ENCODE measurements at places on chromosomes 11 and 22.

DNA sequence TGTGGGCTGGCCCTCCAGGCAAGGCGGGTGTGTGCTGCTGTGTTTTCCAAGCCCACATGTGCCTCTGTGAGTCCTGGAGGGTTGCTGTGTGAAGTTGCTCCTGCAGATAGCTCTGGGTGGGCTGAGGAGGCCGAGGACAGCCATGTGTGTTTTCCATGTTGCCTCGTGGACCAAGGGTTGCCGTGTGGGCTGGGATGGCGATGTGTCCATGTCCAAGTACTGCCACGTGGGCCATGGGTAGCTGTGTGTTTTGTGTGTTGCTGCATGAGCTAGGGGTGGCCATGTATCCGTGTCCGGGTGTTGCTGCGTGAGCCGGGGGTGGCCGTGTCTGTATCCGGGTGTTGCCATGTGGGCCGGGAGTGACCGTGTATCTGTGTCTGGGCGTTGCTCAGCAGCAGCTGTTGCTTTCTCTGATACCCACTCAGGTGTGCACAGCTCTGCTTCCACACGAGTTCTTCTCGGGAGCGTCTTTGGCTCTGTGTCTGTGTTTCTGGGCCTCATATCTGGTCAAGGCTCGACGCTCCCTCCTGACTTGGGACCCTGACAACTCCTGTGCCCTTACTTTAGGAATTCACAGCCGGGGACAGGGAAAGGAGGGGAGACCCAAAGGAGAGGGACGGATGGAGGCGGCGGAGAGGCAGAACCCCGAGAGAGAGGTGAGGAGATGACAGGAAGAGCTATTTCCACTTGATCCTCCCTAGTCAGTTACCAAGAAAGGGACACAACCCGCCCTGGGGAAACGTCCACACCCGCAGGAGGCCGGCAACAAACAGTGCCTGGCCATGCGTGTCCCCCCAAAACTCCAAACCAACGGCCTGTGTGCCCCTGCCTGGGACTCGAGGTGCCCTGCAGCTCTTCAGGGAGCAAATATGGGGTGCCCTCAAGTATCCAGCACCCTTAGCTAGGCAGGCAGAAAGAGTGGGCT is 83.1 kb downstream of the PHF21B start:
- no peak for DNase-seq

GRCh38 chr11:2791139-2791520 is 91.3 kb upstream of the KCNQ1OT1 start:
- no peak for DNase-seq

- DNase-seq: no peak
Observed at GRCh38 chr11:111834432-111835163, 36.8 kb downstream of the ALG9 start.

DNA sequence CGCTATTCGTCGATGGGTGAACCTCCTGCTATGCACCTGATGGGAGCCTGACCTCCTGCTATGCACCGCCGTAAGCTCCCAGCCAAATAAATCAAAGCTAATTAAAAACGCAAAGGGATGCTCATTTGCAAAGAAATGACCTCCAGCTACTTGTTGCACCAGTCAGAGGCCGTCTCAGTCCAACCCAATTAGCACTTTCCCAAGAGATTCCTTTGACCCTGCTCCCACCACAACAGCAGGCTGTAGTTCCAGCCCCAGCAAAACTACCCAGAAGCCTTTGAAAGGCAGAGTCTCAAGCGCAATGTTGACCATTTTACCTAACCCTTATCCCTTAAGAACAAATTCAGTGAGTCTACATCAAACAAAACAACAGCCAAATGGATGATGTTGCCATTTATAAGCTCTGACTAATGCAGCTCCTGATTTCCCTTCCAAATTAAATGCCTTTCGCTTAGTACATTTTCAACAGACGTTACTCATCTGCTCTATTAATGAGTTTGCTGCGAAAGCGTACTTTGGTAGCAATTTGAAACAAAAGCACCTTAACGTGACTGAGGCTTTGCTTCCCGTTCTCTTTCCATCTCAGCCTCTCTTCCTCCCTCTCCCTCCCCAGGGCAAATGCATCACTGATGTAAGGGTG is 17.2 kb upstream of the BSX start:
- no peak for DNase-seq

DNA sequence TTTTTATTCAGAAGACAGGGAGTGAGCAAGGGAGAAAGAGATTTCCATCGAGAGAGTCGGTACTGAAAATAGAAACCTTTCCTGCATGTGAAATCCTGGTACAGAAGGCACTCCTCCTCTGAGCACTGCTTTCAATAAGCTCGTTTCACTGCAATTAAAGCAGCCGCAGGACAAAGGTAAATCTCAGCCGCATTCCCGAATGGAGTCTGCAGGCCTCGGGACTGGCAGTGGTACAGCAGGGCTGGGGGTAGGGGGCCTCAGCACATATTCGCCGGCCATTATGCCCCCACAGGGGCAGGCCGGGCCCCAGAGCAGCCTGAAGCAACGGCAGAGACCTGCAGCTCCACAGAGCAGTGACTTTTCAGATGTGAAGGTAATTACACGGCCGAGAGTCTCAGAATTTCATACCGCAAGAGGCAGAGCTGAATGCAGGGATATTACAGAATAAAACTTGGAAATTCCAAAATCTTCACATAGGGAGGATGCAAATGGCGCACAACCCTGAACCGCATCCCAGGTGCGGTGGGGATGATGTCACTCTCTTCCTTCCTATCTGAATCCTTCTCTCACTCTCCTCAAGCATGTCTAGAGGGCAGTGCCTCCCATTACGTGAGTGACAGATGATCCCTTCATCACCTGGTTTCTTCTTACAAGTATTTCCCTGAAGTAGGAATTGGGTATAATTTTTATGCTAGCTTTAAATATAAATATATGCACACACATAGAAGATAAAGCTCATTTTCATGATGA is 622.1 kb downstream of the OPCML start:
- DNase-seq: no peak

- no peak for DNase-seq
Observed at GRCh38 chr11:35049859-35050531, 89.0 kb upstream of the CD44 start.

GRCh38 chr22:28706845-28707244 is 27.2 kb upstream of the TTC28 start:
- DNase-seq: no peak

DNA sequence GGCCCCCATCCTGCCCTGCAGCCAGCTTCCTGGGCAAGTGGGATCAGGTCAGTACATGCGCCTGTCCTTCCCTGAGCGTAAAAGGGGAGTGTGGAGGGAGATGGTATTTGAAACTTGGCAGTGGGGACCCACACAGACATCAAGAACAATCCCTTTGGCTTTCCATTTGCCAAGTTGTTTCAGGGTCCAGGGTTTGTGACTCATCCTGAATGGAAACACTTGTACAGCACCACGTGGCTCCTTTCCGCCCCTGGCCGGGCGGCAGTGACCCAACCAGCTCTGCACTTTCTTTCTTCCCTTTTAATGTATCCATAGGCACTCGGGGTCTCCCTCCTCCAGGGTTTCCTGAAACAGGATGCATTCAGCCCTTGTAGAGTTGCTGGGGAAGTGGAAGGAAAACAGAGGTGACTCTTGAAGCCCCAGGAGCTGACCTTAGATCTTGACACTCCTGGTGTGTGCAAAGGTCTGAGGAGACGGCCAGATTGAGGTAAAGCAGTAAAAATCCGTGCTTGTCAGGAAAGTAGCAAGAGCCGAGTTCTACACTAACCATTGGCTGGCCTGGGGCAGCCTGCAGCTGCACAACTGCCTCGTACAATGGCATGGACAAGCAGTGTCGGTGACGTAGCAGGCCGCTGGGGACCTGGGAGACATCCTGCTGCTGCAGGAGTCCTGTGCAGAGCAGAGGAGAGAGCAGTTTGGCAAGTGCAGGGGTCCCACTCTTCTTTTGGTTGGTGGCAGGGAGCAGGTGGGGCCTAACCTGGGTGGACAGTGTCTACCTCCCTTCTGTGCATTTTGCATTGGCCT is 189.8 kb downstream of the SNX19 start:
- DNase-seq: no peak

GRCh38 chr11:93278976-93279375 is 51.6 kb upstream of the DEUP1 start:
- no peak for DNase-seq

DNA sequence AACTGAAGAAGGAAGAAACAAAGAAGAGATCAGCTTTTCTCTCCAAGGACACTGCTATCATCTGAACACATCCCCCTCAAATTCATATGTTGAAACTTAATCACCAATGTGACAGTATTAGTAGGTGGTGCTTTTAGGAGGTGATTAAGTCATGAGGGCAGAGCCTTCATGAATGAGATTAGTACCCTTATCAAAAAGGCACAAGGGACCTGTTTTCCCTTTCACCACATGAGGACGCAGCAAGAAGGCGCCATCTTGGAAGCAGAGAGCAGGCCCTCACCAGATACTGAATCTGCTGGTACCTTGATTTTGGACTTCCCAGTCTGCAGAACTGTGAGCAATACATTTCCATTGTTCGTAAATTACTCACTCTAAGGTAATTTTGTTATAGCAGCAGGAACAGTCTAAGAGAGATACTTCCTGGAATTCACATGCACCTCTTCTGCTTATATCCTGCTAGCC is 20.9 kb upstream of the CREB3L1 start:
- no peak for DNase-seq

- DNase-seq: peak; percentile 66
Observed at GRCh38 chr11:118435290-118435892, 901 bp upstream of the KMT2A start.

DNA sequence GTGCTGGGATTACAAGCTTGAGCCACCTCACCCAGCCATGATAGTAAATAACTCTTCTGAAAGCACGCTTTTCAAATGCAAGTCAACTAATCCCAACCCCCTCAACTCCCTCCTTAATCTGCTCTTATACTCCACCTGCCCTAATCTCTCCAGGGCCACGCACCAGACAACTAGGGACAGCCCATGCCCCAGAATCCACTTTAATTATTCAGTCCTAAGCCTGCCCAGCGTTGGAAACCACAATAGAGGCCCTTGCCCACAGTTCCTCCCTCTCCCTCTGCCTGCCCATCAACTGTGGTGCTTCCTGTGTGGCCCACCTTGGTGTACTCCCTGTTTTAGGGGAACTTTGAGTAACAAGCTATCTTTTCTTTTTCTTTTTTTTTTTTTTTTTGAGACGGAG is 2.7 kb upstream of the VPREB3 start:
- DNase-seq: no peak

DNA sequence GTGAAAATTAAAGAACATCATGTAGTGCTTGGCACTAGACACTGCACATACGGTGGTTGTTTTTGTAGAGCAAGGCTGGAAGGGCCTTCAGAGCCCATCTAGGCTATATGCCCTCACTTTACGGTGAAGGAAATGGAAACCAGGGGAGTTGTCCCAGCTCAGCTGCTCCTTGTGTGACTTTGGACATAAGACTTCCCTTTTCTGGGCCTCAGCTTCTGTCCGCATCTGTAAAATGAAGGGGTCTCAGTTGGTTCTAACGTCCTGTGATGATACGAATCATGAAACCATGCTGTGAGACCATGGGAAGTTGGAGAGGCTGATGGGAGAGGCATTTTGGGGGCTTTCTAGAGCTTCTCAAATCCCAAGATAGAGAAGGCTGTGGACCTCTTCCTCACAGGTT is 4.7 kb downstream of the KCNE3 start:
- DNase-seq: no peak

GRCh38 chr11:75705541-75705940 is 12.1 kb upstream of the MOGAT2 start:
- DNase-seq: no peak

DNA sequence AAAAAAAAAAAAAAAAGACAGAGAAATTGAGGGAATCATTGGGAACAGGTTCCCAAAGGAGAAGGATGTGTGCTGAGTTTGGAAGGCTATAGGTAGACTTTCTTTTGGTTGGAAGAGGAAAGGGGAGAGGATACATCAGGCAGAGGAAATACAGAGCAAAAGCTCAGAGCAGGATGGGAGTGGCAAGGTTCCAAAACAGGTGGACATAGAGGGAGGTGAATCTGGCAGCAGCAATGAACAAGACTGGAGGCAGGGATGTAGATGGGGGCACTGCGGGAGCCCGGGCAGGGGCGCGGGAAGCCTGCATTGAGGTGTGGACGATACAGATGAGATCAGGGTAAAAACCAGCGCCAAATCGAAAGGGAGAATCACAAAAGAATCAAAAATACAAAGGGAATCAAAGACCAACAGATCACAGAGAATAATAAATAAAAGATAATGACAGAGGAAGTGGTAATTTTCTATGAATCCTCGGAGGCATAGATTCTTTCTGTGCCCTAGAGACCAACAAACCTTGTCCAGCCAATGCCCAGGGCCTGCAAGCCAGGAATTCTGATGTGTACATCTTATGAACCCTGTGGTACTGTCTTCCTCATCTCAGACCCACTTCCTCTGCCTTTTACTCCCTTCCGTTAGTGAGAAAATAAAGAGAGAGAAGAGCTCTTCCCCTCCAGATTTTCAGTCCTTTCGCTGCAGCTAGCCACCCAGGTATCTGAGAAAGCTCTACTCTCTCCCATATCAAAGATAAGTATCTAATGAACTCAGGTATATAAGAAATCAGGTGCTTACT is 70.3 kb downstream of the SLC1A2 start:
- DNase-seq: no peak

DNA sequence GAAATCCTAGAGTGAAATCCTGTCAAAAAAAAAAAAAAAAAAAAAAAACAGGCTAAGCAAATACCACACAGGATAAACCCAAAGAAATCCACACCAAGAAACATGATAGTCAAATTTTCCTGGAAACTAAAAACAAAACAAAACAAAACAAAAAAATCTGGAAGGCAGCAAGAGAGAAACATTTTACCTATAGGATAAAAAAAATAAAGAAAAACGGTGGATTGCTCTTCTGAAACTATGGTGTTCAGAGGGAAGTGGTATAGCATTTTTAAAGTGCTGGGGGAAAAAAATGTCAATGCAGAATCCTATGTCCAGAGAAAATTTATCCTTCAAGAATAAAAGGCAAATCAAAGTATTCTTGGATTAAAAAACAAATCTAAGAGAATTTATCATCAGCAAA is 41.6 kb upstream of the CBX7 start:
- DNase-seq: no peak

DNA sequence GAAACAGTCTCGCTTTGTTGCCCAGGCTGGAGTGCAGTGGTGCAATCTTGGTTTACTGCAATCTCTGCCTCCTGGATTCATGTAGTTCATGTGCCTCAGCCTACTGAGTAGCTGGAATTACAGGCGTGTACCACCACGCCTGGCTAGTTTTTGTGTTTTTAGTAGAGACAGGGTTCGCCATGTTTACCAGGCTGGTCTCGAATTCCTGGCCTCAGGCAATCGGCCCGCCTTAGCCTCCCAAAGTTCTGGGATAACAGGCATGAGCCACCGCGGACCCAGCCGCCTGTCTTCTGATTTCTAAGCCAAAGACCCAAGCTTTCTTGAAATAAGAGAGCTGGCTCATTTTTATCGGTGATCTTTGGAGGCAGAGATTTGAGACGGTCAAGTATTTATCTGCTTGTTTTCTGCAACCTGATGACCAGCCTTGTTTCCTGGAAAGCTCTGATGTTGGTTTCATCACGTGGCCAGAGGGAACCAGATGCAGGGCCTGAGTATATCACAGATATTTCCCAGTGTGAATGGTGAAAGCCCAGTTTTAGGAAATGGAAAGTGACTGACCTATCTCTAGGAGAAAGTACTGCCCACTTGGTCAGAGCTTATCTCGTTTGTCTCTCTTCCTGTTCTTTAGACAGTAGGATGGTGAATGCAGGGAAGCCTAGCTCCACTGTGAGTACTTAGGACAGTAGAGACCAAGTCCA is 5.7 kb upstream of the SIDT2 start:
- no peak for DNase-seq

- DNase-seq: peak; percentile 40
Observed at GRCh38 chr22:23685205-23685784, 5.5 kb upstream of the RGL4 start.
